ENCODE measurements at places on chromosomes 4 and X.

DNA sequence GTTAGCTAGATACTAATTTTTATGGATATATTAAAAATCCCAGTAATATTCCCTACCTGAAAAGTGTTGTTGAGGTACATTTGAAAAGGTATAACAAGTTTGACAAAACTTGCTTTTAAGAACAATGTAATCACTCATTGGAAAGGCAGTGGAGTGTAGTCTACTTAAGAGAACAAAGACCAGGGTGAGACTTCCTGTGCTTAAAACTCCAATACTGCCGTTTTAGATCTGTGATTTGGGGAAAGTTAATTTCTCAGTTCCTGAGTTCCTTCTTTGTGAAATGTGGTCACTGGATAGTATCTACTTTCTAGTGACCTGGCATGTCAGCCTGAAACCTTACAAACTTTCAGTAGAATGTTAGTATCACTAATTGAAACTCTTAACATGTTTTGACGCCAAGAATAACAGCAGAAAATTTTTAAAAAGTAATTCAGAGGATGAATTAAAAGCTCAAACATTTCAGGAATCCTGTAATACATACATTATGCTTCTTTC lies 56.8 kb downstream of the PCDH7 start:
- no peak for DNase-seq

GRCh38 chr4:179583221-179583620 lies 2141.0 kb upstream of the AGA start:
- peak; percentile 70 for DNase-seq

DNA sequence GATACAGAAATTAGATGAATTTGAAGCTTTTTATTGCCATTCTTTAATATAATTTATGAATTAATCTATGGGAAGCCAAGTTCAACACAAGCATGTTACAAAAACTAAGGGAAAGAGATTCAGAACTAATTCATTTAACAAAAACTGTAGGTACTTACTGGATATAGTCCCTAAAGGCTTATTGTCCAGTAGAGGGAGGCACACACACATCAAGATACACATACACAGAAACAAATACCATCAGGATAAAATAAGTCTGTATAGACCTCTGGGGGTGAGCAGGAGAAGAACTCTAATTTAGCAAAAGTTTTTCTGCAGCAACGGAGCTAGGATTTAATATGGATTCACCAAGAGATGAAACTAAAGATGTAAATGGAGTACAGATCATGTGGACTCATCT lies 83.0 kb upstream of the IL13RA1 start:
- DNase-seq, result no peak

GRCh38 chr4:184838249-184839074 lies 12.7 kb upstream of the ACSL1 start:
- no peak for DNase-seq

- no peak for DNase-seq
Measured at GRCh38 chr4:38034986-38035882, 75.0 kb downstream of the PTTG2 start.

DNA sequence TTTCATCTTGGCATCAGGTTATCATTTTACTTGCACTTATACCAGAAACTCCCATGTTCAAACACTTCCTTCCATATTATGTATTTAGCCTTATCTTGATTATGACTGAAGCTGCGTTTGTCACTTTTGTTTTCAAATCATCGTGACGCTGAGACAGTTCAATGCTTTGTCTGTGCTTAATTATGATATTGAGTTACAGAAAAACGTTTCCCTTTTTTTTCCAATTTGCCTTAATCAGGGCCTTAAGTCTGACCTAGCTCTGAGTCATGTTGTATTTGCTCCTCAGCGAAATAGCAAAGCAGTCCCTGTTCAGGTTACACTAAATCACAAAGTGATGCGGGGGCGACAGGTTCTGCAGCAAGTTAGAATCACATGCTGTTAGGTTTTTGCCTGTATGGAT lies 254.7 kb downstream of the AFF2 start:
- DNase-seq, result no peak

- no peak for DNase-seq
Measured at GRCh38 chrX:118878977-118879376, 55.4 kb downstream of the ZCCHC12 start.

- DNase-seq, result peak; percentile 98
Measured at GRCh38 chr4:189940178-189941004, at the start of gene FRG1. TSS of gene FRG1 (plus strand) at chr4:189940872. CDS start at chr4:189941010, 138 bp downstream.

DNA sequence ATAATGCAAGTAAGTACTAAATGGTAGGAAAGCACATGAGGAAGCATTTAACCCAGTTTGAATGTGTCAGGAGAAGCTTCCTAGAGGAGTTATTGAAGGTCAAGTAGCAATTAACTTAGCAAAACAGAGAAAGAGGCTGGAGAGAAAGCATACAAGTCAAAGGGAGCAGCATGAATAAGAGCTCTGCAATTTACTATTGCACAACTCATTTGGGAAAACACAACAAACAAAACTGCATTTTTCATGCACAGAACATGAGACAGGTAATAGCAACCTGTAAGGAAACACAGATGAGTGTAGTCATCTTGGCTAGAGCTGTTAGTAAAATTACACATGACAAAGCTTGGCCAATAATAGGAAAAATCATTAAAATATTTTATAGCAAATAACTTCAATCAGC lies 538.1 kb downstream of the PPP4R3C start:
- DNase-seq, result no peak
